ENCODE measurements at places on chromosomes 3 and 15.

DNA sequence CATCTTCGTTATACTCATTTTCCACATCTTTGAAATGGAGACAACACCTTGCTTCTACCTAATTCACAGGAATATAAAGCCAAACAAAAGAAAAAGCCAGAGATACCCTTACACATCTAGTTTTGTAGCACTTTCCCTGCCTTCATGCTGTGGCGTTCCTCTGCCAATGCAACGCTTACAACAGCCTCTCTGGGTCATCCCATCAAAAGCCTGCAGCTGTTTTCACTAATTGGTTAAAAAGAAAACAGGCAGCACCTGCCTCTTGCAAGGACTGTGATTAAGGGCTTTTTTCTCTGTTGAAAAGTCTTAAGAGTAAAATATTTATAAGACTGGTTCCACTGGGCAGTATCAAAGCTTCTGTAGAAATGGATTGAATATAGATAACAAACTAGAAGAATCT is 120.3 kb downstream of the FMN1 start:
- no peak for DNase-seq

GRCh38 chr3:58691997-58692396 is 25.4 kb upstream of the FAM3D start:
- peak; percentile 28 for DNase-seq

DNA sequence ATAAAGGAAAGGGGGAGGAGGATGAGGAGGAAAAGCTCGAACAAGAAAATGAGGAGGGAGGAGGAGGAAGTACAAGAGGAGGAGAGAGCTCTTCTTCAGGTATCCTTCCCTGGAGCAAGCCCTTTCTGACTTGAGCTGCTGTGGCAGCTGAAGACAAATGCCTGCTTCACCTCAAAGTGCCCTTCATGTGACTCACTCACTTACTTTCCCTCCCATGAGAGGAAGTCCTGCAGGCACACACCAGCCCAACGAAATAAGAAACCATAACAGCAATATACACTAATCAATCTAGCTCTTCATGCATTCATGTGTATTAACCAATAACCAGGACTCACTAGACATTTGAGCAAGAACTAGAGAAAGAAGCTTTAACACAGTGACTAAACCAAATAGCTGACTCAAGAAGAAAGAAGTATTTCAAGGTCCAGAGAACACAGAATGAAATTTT is 251.9 kb downstream of the IGSF11 start:
- no peak for DNase-seq

GRCh38 chr3:72378287-72378686 is 470.0 kb downstream of the SHQ1 start:
- DNase-seq, result no peak

GRCh38 chr3:155712008-155712407 is 32.9 kb downstream of the PLCH1 start:
- DNase-seq, result no peak

DNA sequence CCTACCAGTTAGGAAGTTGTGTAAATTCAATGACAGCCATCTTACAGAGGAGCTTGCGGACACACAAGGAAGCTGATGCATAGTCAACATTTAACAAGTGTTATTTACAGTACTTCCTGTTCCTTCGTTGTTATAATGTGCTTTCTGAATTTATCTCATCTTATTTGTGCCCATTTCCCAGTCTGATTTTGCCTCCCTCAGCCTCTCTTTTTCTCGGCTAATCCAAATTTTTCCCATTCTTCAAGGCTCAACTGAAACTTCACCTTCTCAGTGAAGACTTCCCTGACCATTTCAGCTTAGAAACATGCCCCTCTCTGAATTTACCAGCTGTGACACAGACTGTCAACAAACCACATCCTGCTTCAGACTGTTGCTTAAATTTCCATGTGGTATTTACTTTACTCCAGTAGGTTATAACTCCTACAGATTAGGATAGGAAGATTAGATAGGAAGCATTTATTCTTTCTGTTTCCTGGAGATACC is 55.7 kb upstream of the CP start:
- DNase-seq, result peak; percentile 83

DNA sequence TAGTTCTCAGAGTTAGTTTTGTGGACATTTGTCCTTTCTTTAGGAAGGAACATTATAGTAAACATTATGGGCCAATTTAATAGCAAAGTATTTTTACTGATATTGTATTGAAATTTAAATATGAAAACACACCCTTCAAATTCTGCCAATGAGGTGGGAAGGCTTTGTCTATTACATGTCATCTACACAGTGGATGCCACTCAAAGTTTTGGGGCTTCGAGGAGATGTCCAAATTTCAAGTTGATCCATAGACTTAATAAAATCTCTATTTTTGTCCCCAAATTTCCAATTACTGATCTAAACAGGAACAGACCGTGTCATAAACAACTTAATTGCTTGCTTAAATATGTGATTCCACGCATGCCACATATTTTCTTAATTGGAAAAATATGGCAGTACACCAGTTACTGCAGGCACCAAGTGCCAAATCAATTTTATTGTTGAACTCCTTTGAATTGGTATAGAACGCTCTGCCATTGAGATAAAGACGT is 1.7 kb downstream of the SHOX2 start:
- DNase-seq, result no peak
